ENCODE measurements at places on chromosomes 3 and 15.
A peak's percentile ranks its signal among the peaks of the same experiment; 100 is the strongest.

- no peak for DNase-seq
Measured at GRCh38 chr3:24048843-24049242, 103.8 kb downstream of the NR1D2 start.

DNA sequence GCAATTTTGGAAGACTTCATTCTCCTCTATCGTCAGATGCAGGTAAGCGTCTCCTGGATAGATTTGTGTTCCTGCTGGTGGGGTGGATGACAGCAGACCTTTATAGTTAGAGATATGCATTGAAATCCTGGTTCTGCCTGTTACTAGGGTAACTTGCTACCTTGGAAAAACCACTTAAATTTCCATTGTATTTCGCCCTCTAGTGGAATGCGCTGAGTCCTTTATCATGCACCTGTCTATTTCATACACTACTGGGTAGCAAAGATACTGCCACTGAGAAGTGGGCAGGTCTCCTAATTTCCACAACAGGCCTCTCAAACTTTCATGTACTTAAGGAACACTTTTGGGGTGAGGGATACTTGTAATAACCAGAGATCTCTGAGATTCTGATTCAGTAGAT is 209.5 kb upstream of the SUCLG2 start:
- DNase-seq = no peak

DNA sequence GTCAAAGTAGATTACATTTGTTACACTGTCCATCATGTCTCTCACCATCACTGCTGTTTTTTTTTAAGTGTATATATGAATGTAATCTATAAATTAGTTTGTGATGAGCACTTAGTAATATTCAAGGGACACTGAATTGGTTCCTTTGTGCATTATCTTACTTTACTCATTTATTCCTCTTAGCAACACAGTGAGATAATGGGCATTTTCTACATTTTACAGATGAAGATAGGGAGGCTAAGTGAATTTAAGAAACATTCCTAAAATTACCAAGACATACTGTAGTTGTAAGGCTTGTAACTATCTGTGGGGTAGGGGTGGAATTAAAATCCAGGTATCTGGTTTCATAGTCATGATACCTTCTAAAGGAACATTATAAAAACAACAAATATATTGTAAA is 33.9 kb downstream of the VPS8 start:
- DNase-seq = no peak

- DNase-seq = no peak
Measured at GRCh38 chr3:135929670-135930069, 35.9 kb upstream of the PPP2R3A start.

GRCh38 chr3:3745693-3746092 is 53.5 kb upstream of the LRRN1 start:
- DNase-seq = no peak

GRCh38 chr3:65713016-65713415 is 325.7 kb downstream of the MAGI1 start:
- DNase-seq = no peak

DNA sequence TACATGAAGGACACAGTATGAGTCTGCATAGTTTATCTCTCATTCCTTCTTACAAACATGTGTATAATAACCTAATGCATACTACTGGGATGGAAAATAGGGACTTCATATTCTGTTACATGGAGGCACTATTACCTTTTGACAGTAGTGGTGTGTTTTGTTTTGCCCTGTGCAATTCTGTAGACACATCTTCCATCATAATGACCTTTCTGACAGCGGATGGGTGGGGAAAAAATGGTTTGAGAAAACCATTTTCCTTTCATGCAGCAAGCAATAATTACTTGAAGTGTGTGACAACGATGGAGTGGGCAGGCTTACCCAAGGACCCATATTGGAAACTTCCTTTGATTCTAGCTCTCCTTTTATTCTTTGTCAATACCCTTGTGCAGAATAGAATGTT is 153.6 kb upstream of the ONECUT1 start:
- no peak for DNase-seq

- DNase-seq = no peak
Measured at GRCh38 chr3:42492508-42493080, 9.8 kb upstream of the VIPR1 start.

GRCh38 chr3:182464513-182465145 is 328.7 kb upstream of the ATP11B start:
- no peak for DNase-seq

- DNase-seq = no peak
Measured at GRCh38 chr15:78925956-78926743, 18.7 kb downstream of the CTSH start.

- DNase-seq = no peak
Measured at GRCh38 chr3:12933901-12934300, 92.5 kb upstream of the RPL32 start.

GRCh38 chr3:40187945-40188344 is 121.6 kb upstream of the EIF1B start:
- DNase-seq = no peak

DNA sequence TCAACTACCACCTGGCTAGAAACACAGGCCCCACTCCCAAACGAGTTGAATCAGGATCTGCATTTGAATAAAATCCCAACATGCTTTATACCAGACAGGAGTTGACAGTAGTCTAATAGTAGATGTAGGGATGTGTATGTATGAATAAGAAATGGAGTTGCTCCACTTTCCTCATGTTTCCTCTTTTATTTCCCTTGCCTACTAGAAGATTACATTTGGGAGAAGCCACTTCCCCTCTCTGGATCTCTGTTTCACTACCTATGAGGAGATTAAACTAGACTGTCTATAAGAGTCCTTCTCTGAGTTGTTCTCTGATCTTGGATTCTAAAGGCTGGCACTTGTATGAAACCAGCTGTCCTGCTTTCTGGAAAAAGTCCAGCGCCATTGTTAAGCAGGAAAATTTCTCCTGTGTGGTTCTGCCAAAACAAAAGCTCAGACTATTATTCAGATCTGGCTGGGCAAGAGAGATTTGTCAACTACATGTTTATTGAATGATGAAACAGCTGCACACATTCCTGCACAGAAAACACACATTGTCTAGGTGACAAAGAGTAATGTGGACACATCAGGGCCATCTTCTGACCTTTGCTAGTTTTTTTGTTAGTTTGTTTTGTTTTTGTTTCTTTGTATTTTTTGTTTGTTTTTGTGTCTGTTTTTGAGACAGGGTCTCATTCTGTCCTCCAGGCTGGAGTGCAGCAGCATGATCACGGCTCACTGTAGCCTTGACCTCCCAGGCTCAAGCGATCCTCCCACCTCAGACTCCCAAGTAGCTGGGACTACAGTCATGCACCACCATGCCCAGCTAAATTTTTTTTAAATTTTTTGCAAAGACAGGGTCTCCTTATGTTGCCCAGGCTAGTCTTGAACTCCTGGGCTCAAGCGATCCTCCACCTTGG is 29.9 kb downstream of the ACP3 start:
- DNase-seq = no peak

DNA sequence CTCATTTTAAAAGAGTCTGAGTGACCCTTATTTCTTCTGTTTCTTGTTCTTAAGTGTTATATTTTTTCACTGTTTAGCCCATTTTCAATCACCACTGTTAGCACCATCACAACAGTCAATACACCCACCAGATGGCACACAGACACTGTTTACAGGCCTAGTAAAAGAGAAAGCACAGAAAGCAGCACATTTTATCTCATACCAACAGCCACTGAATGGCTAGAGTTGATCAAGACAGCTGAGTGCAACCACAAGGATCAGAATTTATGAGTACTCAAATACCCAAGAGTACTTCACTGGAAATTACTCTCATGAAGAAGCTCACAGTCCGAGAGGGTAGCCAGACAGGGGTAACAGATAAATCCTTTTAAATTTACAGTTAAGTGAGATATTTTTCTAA is 127.0 kb downstream of the TFDP2 start:
- no peak for DNase-seq

- no peak for DNase-seq
Measured at GRCh38 chr15:82847703-82848102, 38.3 kb downstream of the WHAMM start.

GRCh38 chr15:92899601-92899947 is 550 bp upstream of the CHD2 start:
- DNase-seq = no peak

- DNase-seq = peak; percentile 27
Measured at GRCh38 chr3:30475038-30475808, 131.2 kb upstream of the TGFBR2 start.

GRCh38 chr3:159829539-159830227 is 159.0 kb upstream of the IL12A start:
- no peak for DNase-seq

- no peak for DNase-seq
Measured at GRCh38 chr3:162390891-162391290, 894.3 kb downstream of the OTOL1 start.

DNA sequence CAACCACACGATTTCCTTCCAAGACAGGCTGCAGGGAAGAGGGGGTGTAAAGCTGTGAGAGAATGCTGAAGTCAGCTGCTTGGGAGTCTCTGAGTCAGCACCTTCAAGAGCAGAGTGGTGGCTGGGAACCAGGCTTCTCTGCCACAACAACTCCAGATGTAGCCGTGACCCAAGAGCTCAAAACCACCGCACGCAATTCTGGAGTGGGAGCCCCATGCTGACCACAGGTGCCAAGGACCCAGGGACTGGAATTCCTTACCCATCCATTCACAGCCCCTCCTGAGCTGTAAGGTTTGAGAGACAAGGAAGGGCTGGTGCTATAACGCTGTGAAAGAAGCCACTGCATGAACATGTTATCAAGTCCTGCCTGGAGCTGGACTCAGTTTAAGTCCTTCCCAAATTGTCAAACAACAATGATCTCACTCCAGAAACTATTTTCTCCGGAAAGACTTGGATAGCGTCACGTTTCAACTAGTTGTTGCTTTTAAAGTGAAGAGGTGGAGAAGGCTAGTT is 61.4 kb downstream of the UMPS start:
- no peak for DNase-seq

- DNase-seq = no peak
Measured at GRCh38 chr15:42933886-42934667, 13.5 kb upstream of the TTBK2 start.

GRCh38 chr15:70060993-70061305 is 36.8 kb downstream of the TLE3 start:
- no peak for DNase-seq

DNA sequence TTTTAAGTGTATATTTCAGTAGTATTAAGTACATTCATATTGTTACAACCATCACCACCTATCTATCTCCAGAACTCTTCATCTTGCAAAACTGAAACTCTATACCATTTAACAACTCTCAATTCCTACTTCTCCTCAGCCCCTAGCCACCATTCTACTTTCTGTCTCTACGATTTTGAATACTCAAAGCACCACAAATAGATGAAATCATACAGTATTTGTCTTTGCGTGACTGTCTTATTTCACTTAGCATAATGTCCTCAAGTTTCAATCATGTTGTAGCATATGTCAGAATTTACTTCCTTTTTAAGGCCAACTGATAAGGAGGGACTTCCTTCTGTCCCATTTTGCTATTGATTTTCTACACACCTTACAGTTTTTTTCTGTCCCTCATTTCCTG is 593.3 kb downstream of the FHIT start:
- no peak for DNase-seq

- DNase-seq = no peak
Measured at GRCh38 chr15:89820666-89821611, 6.3 kb upstream of the ANPEP start.

DNA sequence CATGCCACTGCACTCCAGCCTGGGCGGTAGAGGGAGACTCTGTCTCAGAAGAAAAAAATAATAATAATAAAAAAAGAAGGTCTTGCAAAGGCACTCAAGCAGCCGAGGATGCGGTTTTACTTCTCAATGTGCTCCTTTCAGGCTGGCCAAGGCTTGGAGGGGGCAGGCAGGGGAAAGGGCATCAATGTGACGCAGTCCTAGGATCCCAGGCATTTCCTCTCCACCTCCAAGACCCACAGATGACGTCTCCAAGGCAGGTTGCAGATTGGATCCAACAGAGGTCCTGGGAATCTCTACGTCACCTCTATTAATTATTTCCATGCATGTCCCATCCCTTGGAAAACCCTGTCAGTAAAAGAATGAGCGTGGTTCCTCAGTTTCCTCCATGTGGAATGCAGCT is 56.2 kb downstream of the FAM43A start:
- DNase-seq = no peak

GRCh38 chr3:28615971-28616370 is 267.3 kb upstream of the AZI2 start:
- DNase-seq = no peak

- no peak for DNase-seq
Measured at GRCh38 chr3:54909191-54909590, 18.7 kb downstream of the LRTM1 start.

GRCh38 chr3:172398484-172398883 is 49.8 kb downstream of the GHSR start:
- no peak for DNase-seq

DNA sequence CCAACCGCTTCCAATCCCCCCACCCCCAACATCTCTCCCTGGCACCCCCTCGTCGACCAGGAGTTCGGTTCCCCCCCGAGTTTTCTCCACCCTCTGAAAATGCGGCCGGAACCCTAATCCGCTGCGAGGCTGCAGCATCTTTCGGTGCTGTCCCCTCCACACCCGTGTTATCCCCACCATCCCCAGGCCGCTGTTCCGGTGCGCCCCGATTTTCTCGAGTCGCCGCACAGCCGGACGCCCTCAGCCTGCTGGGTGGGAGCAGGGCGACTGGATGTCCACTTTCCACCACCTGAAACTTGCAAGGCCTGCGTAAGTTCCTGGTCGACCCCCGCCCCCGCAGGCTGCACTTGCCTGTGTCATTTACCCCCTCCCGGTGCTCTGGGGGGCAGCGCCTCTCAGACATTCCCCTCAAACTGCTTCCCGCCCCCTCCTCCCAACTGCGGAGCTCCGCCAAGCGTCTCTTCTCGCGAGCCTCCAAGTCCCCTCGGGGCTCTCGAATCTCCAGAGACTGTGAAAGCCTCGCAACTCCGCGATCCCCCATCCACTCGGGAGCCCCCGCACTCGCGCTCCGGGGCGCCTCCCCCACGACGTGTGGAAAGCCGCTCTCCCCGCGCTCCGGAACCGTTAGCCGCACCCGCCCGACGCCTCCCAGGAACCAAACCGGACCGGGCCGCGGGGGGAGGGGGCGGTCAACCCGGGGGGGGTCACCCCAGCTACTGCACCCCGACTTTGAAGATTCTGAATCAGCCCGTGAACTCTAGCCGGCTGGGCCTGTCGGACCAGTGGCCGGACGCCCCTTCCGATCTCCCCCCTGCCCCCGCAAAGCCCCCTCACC is 566 bp downstream of the ETV5 start:
- peak; percentile 27 for DNase-seq

DNA sequence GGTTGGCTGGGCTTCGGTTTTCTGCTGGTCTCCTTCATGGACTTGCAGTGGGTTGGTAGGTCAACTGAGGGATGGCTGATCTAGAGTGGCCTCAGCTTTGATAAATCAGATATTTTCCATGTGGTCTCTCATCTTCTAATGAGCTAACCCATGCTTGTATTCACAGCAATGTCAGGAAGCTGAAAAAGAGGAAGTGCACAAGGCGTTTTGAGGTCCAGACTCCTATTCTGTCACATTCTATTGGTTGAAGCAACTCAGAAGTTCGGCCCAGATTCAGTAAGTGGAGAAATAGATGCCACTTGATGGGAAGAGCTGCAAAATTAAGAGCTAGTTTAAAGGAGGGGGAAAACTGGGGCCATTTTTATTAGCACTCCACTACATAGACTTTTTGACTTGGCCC is 361.2 kb downstream of the DIPK2A start:
- DNase-seq = no peak

- no peak for DNase-seq
Measured at GRCh38 chr15:80099241-80099640, 39.8 kb downstream of the ZFAND6 start.

All from activated naive CD4-positive, alpha-beta T cell treated with anti-CD3 and anti-CD28 coated beads, Interleukin-2, amount 50 U/mL, for 16 hours (primary cell).